ENCODE measurements at places on chromosomes 4 and X.

DNA sequence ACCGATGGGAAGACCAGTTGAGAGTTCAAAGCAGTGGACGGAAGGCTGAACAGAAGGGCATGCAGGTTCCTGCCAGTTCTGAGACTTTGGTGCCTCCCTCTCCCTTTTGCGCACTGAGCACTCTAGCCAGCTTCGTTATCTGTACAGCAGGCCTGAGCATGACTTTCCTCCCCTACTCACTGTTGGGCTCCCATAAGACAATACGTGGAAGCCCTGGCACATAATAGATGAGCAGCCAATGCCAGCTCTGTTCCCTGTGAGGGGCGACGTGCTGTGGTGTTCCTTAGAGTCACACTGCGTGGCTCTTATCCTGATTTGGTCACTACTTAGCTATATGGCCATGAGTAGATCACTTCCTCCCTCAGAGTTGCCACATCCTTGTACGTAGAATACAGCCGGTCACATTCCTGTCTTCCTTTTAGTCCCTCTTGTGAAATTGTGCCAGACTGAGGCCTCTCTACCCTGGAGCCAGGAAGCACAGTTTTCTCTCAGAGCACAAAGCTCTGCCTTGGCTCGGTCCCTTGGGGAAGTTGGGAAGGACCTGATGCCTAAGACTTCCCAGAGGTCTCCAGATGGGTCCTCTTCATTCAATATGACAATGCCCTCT is 160.4 kb upstream of the MAMLD1 start:
- peak; percentile 44 for DNase-seq

- no peak for DNase-seq
Observed at GRCh38 chr4:81256059-81256970, 41.3 kb upstream of the PRKG2 start.

GRCh38 chrX:110226931-110227330 is 91.0 kb downstream of the AMMECR1 start:
- no peak for DNase-seq

DNA sequence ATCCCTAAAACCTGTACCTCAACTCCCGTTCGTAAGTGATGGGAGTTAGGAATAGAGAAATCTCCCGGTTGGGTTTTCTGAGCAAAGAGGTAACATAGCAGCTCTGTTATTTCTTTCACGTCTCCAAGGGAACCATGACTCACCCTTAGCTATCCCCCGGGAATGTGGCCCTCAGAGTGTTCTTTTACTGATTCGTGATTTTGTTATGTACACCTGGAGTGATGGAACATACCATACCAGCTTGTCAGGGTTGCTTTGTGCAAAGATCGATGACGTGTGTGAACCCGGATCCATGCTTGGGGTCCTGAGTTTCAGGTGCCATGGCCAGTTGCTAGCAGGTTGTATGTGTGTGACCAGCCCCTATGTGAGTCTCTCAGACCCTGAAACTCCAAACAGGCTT is 52.6 kb downstream of the HPRT1 start:
- DNase-seq, result no peak

GRCh38 chr4:185470501-185471195 is 885 bp downstream of the CCDC110 start:
- peak; percentile 25 for DNase-seq

GRCh38 chrX:118751950-118752783 is 24.8 kb downstream of the IL13RA1 start:
- DNase-seq, result peak; percentile 80

GRCh38 chrX:1212532-1212931 is at the start of gene CRLF2:
Gene CRLF2 (minus strand): TSS chrX:1212649. CDS start chrX:1212634, 15 bp downstream.
- peak; percentile 89 for DNase-seq

- no peak for DNase-seq
Observed at GRCh38 chr4:5260121-5260520, 208.8 kb downstream of the STK32B start.

DNA sequence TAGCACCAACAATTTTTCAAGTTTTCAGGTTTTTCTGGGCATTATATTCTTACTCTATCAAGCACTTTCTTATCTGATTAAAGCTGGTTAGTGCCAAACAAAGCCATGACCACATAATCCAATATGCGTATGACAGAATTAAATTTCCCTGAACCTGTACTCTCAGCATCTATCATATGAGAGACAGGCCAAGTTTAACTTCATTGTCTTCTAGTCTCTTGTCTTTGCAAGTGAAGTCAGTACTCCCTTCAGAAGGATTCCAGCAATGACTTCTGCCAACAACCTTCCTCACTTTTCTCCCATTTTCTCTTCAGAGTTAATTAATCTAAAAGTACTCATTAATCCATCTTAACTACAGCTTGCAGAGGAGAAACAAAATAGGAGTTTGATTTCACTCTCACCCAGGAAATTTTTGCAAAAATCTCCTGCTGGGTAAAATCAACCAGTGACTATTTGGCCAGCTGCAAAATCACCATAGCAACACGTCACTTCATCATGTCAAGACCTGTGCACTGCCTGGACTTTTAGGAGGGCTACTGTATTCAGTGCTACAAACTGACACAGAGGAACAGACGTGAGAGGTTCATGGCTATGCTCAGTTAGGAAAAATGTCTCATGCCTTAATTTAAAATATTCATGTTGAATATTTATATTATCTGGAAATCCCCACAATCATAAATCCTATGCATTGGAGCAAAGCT is 208.4 kb downstream of the ANTXR2 start:
- no peak for DNase-seq

DNA sequence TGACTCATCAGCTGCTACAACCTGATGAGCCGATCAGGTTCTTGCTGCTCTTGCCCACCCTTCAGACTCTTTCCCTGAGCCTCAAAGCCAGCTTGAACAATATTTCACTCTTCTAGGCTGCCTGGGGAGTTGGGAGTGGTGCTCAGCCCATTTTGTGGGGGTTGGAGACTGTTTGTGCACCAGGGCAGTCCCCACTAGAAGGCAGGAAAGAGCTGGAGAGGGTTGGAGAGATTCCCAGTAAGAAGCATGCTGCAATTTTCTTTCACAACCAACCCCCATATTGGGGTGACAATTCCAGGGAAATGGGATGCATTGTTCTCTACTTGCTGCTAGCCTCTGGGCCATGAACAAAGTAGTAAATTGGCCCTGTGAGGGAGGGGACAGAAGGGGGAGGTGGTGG is 44.1 kb downstream of the SLC16A2 start:
- DNase-seq, result no peak

DNA sequence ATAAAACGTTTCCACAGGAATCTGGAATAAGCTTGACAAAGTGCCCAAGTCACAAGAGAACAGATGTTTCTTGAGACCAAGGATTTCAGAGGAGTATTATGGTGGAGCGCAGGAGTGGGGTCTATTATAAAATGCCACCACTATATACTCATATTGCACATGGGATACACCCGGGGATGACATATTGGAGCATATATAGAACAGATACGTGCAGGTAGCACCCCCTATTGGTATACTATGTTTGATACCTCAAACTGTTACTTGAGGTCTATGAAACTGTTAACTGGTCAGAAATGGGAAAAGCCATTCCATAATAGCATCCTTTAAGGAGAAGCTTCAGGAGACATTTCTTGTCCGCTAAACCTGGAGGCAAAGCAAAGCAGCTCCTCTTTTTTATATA is 86.0 kb downstream of the PCYT1B start:
- peak; percentile 55 for DNase-seq

GRCh38 chrX:24956828-24957227 is 58.9 kb downstream of the ARX start:
- DNase-seq, result no peak

- DNase-seq, result peak; percentile 29
Observed at GRCh38 chrX:31036895-31037294, 34.9 kb downstream of the FTHL17 start.

DNA sequence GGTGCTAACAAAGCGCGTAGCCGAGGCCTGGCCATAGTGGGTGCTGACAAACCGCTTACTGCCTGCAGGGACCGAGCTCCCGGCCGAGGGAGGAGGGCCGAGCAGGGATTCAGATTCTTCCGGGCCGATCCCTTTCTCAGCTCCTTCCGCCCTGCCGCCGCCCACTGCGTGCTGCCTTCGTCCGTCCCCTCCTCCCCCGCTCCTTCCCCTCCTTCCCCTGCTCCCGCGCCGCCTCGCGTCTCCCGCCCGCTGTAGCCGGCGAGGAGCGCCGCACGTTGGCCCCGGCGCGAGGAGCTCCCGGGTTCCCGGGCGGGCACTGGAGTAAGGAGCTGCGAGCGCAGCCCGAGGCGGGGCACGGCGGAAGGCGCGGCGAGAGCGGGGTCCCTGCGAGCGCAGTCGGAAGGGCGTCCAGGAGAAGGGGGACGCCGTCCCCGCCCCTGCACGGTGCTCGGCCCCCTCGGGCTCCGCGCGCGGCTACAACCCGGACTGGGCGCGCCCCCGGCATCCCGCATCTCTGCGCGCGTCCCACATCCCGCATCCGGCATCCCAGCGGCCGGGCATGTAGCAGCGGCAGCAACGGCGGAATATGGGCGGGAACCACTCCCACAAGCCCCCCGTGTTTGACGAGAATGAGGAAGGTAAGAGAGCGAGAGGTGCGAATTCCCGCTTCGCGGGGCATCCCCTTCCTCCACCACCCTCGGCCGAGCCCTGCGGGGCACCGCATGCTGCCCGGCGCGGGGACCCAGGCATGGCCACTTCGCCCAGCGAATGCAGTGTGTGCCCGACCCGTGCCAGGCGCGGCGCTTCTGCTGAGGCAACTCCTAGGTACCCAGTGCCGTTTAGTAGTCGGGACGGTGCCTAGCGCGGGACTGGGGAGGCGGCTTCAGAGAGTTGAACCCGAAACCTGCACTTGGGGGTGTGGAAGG is at the start of gene STK32B:
Gene STK32B (plus strand): TSS at position 203 of the 926 bp plus-strand sequence.
- peak; percentile 93 for DNase-seq

DNA sequence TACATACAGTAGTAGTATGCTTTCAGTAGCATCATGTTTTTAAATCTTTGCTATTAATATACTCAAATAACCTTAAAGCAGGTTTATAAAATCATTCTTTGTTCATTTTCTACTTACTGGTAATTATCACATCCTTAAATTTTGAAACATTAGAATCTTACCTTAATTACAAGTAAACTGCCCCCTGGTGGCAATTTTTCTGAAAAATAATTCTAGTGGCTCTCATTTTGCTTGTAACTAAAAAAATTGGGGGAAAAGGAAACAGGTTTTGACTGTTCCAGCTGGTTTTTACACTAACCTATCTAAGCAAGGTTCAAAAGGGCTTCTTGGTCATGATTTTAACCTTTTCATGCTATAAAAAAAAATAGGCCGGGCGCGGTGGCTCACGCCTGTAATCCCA is 18.5 kb upstream of the DCAF4L1 start:
- peak; percentile 60 for DNase-seq

GRCh38 chr4:64584125-64584524 is 174.9 kb upstream of the TECRL start:
- DNase-seq, result no peak

GRCh38 chrX:120653000-120653399 is 23.1 kb upstream of the C1GALT1C1 start:
- DNase-seq, result peak; percentile 2

- DNase-seq, result no peak
Observed at GRCh38 chrX:151899622-151900021, 13.1 kb upstream of the MAGEA4 start.

DNA sequence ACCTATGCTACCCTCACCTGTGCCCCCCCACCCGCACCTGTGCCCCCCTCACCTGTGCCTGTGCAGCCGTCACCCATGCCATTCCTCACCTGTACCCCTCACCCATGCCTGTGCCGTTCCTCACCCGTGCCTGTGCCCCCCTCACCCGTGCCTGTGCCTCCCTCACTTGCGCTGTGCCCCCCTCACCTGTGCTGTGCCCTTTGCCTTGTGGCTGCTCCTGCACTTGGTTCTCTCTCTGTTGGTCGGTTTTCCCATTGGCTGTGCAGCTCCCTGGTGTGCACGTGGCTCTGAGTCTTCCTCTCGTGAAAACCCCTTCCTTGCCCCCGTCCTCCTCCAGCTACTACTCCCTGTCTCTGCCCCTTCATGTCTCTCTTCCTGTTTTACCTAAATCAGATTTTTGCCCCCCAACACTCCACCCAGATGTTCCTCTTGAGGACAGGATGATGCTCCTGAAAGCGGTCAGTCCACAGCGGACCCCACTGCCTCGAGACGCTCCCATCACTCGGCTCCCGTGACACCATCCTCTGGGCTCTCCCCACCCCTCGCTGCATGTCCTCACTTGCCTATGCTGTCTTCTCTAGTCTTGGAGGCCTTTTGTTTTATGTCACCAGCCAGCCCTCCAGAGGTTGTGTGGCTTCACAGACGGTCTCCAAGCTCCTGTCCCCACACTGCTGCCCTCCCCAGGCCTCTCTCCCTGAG is 6.8 kb downstream of the MAEA start:
- no peak for DNase-seq

DNA sequence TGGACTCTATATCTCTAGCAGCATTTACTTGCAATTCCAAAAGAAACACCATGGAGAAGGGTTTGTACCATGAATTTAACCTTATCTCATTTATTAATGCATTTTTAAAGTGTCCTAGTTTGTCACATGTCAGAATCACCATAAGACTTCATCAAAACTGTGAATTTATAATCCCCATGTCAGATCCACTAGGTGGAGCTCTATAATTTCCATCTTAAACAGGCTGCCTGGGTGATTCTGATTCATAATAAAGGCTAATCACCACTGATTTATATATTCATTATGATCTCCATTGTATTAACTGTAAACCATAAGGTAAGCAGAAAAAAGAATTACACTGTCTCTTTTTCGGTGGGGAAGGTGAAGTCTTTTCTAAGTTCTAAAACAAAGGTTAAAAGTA is 4.0 kb downstream of the TCEAL2 start:
- DNase-seq, result peak; percentile 6

DNA sequence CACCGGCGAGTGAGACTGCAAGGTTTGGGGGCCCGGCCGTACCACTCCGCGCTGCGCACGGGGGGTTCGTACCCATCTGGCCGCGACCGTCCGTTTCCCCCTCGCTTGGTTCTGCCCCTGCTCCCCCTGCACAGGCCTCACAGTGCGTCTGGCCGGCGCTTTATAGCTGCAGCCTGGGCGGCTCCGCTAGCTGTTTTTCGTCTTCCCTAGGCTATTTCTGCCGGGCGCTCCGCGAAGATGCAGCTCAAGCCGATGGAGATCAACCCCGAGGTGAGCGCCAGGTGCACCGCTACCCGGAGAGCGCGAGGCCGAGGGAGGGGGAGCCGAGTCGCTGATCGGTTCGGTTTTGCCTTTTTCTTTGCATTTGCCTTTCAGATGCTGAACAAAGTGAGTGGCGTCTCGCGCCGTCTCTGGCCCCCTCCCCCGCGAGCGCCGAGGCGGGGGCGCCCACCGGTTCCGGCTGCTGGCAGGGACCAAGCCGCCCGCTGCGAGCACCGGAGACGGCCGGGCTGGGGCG is at the start of gene UCHL1:
Gene UCHL1 (plus strand): TSS at position 189 of the 517 bp plus-strand sequence. CDS start 49 bp downstream, at position 238.
- DNase-seq, result peak; percentile 69

DNA sequence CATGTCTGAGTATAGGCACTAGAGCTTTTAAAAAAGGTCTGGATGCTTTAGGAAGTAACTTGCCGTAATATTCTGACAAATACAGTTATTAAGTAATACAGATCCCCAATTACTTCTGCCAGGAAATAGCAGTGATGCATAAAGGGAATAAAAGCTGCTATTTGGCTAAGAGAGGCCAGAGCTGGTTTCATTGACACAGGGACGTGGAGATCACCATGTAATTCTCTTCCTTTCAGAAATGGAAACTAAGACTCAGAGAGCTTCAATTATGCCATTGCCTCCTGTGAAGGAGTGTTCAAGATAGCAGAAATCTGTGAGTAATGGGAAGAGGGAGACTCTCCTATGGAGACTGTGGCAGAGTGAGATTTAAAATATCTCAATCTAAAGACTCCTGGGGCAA is 238.1 kb downstream of the SLITRK2 start:
- no peak for DNase-seq

- no peak for DNase-seq
Observed at GRCh38 chrX:14913241-14913640, 40.0 kb downstream of the MOSPD2 start.

- no peak for DNase-seq
Observed at GRCh38 chr4:87961993-87962392, 13.5 kb upstream of the SPP1 start.
